ENCODE measurements at places on chromosomes 2 and 18.
A peak's percentile ranks its signal among the peaks of the same experiment; 100 is the strongest.

- no peak for DNase-seq
These were observed 94.9 kb downstream of the GBX2 start for GRCh38 chr2:236073246-236073645.

DNA sequence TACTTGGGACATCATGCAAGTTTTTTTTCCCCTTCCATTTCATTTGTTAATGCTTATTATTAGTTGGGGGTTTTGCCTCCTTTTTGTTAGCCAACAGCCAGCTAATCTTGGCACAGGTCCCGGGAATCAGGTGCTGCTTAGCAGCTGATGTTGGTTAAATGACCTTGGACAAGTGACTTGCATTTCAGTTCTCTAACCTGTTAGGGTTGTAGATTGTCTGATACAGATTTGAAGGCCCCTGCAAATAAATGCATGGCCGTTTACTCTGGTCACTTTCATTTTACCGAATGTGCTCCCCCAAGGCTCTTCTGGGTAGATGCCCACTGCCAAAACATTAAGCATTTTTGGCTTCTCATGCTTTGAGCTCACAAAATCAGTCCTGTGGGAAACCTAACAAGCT lies 120.9 kb downstream of the SPTBN1 start:
- DNase-seq = no peak

GRCh38 chr2:197827618-197828017 lies 23.2 kb downstream of the PLCL1 start:
- no peak for DNase-seq

DNA sequence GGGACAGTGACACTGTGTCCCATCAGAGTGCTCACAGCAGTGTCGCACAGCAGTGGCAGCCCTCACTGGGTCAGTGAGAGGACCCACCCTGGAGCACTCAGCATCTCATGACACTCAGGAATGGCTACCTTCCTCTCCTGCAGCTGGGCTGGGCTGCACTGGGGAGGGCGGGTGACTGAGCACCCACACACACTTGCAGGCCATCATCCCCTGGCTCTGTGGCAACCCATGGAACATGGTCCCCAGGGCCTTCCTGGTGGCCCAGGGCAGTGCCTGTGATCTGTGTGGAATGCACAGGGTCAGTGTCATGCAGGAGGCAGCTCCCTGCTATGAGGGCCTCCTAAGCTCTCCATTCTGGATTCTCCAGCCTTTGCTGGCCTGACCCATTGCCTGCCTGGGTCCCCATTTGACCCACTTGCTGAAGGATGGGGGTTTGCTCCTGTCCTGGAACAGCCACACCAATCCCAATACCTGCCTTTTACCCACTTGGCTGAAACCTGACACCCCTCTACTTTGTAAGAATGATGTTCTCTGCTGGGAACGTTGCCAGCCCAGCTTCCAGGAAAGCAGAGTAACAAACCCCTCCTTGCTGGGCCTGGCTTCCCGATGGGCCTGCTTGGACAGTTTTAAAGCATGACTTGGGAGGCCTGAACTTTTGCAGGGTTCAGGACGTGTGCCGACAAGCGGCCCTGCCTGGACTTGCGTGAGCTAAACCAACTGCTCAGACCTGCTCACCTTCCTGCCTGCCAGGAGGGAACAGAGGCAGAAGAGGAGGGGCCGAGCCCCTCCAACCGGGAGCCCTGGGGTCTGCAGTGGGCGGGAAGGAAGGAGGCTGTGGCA lies 13.7 kb downstream of the HS6ST1 start:
- no peak for DNase-seq

DNA sequence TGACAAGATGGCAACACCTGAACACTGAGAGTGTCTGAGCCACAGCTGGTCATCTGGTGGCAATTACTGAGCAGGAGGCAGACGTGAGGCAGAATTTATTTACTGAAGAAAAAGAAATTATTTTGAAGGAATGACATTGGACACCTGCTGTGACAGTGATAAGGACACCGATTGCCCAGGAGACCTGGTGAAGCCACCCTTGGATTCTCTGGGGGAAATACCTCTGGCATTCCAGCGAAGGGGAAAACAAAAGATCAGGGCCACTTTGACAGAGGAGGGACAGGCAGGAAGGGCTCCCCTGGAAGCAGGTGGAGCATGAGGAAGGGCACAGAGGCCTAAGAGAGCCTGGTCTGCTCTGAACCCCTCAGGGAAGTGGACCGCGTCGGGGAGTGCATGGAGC lies 85.4 kb upstream of the ALPP start:
- no peak for DNase-seq

GRCh38 chr18:68555879-68556301 lies 159.0 kb downstream of the TMX3 start:
- DNase-seq = no peak

DNA sequence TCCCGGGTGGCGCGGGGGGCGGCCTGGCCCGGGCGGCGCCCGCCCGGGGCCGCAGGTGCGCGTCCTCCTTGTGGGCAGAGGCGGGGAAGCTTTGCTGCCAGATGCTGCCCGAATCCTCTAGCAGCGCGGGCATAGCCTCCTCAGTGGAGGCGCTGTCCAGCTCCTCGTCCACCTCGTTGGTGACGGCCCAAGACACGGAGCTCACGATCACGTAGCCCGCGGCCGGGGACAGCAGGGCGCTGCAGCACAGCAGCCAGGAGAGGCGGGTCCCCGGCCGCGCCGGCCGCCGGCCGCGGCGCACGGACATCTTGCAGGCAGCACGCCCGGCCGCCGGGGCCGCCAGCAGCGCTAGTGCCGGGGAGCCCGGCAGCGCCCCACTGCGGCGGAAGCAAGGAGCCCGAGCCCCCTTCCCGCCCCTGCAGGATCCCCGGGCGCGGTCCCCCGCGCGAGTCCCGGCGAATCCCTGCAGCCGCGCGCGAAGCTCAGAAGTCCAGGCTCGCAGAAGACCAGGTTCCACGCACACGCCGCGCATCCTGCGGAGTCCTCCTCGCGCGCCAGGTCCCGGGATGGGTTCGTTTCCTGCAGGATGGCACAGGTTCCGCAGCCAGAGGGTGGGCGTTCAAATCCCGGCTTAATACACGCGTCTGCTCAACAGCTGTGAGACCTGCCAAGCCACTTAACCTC lies at the start of gene CREG2:
Gene CREG2, minus strand, starts transcription at position 353 of the 684 bp plus-strand sequence. Its CDS starts 46 bp downstream, at position 307.
- peak; percentile 51 for DNase-seq

DNA sequence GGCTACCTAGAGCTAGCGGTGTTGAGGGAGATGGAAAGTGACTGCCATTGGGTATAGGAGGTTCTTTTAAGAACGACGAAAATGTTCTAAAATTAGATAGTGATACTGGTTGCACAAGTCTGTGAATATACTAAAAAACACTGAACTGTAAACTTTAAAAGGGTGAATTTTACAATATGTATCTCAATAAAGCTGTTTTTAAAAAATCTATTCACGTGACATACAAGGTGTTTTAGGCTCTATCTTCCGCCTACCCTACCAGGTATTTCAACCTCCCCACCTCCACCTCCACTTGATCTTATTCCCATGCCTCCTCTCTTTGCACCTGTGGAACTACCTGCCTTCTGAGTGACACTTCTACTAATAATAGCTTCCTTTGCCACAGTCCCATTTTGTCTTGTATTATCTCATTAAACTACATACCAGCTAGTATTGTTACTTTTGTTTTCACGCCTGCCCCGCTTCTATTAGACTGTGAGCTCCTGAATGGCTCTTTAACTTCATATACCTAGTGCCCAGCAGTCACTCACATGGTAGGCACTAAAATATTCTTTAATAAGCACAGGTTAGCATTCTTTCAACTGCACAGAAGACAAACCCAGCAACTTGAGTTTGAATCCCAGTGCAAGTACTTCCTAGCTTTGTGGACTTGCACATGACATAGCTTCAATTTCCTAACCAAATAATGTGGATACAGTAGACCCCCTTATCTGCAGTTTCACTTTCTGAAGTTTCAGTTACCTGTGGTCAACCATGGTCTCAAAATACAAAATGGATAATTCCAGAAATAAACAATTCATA lies 9.3 kb downstream of the ITSN2 start:
- DNase-seq = no peak

DNA sequence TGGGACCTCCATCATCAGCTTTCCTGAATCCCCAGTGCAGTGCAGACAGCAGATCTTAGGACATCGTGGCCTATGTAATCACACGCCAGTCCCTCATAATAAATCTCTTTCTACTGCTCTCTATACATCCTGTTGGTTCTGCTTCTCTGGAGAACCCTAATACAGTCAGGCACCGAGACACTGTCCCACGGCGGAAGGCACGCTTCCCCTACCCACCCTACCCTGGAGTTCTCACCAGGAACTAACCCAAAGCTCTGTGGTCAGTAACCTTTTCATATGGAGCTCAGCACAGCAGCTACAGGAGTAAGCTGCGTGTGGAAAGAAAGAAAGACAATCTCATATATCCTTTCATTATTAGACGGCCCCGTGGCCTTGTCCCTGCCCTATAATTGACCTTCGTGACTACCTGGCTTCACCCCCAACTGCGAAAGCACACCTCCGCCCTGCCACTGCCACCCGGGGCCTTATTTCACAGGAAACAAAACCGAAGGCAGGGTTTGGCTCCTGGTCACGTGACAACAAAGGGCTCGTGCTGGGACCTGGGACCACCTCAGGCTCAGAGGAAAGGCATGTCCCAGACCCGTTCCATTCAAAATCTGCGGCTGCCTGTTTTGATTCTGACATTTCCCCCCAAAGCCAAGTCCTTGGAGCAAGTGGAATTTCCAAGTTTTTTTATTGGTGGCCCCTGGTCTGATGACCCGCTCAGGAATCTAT lies 99.7 kb upstream of the ODC1 start:
- DNase-seq = no peak

DNA sequence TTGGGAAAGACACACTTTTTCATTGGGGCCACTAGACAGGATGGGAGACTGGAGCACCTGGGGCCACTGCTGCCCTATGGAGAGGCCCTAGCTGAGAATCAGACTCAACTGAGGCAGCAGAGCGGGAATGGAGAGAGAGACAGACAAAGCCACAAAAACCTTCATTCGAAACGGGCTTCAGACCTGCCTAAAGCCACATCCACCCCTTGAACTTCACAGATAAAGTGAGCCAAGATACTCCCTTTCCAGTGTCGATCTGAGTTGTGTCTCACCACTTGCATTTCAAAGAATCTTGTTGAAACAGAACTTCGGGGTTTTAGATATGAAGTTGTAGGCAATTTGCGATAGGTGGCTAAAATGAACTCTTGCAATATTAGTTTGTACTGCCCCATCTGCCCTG lies 11.3 kb upstream of the LDLRAD4 start:
- no peak for DNase-seq

GRCh38 chr2:241689306-241689705 lies 2.7 kb upstream of the DTYMK start:
- no peak for DNase-seq

DNA sequence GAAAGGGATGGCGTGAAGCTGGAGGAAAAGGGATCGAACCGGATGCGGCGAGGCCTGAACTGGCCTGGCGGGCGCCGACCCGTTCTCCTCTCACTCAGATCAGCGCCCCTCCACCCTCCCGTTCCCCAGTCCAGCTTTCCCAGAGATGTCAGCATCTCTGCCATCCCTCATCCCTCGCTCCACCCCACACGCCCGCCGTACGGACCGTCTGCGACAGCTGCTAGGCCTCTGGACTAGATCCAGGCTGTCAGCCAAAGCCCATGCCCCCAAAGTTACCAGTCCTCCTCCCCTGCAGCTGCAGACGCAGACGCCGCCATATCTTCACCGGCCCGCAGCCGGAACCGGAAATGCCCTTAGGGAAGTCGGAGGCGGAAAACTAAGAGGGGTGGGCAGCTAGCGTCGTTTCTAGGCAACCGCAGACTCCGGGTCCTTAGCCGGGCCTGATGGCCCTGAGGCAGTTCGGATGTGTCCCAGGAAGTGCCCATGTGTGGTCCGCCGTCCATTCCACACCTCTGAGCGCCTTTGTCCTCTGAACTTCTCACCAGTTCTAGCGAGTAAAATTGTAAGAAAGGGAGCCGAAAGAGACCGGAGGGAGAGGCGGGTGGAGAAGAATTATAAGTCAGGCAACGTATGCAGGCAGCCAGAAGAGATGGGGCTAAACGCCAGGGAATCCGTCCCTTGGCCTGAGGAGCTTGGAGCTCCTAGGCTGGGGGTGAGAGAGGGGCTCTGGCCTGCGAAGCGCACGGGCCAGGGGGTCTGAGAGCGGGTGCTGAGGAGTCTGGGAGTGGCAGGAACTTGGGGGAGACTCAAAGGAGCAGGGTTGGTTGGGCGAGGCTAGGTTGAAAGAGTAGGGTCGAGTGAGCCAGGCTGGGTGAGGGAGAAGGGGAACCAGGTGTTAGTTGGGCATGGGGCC lies at the start of the genes RNF25 and STK36:
Gene RNF25, minus strand, starts transcription at position 349 of the 913 bp plus-strand sequence. Its CDS starts 32 bp downstream, at position 317.
Gene STK36, plus strand, starts transcription at position 433 of the 913 bp plus-strand sequence. CDS start 744 bp downstream, outside the sequence.
- DNase-seq = peak; percentile 73

DNA sequence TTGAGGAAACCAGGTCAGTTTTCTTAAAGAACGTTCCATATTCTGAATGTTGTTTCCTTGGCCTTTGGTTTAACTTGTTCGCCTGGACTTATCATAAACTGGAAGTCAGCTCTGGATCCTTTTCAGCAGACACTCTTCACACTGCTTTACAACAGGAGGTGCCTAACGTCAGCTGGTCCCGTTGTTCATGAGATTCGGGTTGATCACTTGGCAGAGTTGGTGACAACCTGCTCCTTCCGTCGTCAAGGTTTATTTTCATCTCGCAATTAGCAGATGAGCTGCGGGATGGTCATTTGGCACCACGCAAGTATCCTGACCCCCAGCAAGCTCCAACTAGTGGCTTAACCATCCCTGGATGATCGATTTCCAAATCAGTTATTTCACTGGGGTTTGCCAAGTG lies 23.0 kb upstream of the BIN1 start:
- no peak for DNase-seq

GRCh38 chr18:55515214-55515613 lies 72.8 kb downstream of the TCF4 start:
- DNase-seq = no peak

GRCh38 chr2:186605041-186605440 lies 15.2 kb downstream of the ITGAV start:
- no peak for DNase-seq

DNA sequence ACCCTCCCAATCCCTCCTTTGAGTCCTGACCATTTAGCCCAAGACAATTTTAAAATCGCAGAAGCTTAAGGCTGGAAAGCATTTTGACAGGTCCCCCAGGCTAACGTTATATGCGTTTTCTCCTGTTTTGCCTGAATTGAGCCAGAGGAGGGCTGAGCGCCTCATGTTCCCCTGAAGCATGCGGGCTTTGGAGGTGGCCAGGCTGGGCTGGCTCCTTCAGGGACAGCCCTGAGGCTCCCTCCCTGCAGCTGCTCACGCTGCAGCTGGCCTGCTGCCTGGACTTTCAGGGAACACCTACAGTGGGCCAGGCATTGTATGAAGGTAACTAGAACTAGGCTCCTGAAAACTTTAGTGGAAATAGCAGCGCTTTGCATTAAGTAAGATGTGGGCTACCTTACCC lies 179.2 kb downstream of the ACKR3 start:
- DNase-seq = no peak

- DNase-seq = no peak
These were observed 51.2 kb downstream of the CHMP3 start for GRCh38 chr2:86512034-86512433.

- no peak for DNase-seq
These were observed 348.1 kb downstream of the CLIP4 start for GRCh38 chr2:29463181-29463900.

GRCh38 chr2:229749779-229750178 lies 35.4 kb upstream of the DNER start:
- no peak for DNase-seq

GRCh38 chr2:60612033-60612432 lies 58.6 kb upstream of the BCL11A start:
- no peak for DNase-seq

- no peak for DNase-seq
These were observed 413.6 kb upstream of the MEIS1 start for GRCh38 chr2:66021296-66021695.

GRCh38 chr2:113986762-113987290 lies 96.9 kb downstream of the ACTR3 start:
- DNase-seq = no peak

- DNase-seq = no peak
These were observed 13.1 kb downstream of the PKDCC start for GRCh38 chr2:42060718-42061619.

- DNase-seq = no peak
These were observed 41.0 kb downstream of the SLC14A2 start for GRCh38 chr18:45656194-45656770.

Measured in effector memory CD8-positive, alpha-beta T cell (primary cell).